ENCODE measurements at places on chromosomes 7 and 10.

GRCh38 chr10:11193001-11193551, 175.4 kb downstream of the CELF2 start:
- DNase-seq: no peak

GRCh38 chr7:115060095-115060870, 138.4 kb downstream of the MDFIC start:
- no peak for DNase-seq

DNA sequence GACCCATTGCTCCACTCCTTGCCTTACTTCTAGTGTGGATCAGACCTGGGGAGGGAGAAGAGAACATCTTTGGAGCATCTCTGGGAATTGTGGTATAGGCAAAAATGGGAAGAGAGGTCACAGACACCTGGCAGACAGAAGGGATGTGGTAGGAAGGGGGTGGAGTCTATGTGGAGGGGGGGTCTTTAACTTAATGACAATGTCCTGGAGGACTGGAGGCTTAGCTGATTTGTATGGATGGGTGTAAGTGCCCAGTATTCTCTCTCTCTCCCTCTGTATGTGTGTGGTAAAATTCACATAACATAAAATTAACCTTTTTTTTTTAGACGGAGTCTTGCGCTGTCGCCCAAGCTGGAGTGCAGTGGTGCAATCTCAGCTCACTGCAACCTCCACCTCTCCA, 3.1 kb upstream of the LDB1 start:
- no peak for DNase-seq

DNA sequence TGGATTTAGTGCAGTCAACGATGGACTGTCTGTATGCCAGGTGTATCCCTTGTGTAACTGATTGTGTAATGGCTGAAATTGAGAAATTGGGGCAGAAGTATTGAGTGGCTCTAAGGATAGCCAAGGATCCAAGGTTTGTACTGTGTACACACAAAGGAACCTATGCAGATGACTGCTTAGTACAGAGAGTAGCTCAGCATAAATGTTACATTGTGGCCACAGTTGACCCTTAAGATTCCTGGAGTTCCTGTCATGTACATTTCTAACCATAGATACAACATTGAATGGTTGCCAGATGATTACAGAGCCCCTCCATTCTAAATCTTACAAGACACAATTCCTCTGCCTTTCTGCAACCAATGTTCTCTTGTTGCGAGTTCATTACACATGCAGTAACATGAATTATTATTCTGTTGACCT, 25.3 kb downstream of the CCDC126 start:
- no peak for DNase-seq

DNA sequence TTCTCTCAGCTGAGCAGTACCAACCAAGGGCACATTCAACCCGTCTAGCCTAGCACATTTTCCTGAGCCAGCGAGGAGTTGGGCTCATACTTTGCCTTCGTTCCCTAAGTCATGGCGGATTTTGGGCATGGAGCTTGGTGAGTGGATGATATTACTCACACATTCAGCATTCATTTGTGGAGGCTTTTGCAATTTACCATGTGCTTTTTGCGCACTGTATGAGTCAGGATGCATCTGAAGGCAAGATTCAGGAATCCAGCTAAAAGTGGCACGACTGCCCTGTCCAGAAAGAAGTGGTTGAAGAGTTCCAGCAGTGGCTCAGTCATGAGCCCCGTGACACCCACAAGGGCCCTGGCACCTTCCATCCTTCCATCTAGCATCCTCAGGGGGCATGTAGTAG, 24.2 kb upstream of the MGMT start:
- no peak for DNase-seq

- no peak for DNase-seq
Measured at GRCh38 chr7:129244220-129244619, 19.4 kb downstream of the AHCYL2 start.

DNA sequence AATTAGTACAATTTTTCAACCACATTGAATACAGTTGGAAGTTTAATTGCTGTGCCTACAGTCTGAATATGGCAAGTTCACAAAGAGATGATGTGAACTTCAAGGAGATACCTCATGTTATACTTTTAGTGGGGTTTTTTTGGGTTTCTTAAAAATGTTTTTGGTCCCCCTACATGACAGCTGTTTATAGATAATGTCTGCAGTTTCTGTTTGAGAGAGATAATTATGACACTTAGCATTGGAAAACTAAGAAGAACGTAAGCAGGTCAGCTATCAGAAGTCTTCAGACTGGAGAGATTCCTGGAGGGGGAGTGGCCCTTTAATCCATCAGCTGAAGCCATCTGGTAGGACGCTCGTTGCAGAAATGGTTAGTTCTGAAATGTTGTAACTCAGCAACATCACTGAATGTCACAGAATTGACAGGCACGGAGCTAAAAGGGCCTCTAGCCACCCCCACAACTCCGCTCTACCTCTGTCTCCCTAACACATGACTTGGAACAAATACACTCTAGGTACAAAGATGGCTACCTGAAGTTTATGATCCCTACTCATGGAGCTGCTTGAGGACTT, 29.0 kb downstream of the TIMM23 start:
- DNase-seq: no peak

DNA sequence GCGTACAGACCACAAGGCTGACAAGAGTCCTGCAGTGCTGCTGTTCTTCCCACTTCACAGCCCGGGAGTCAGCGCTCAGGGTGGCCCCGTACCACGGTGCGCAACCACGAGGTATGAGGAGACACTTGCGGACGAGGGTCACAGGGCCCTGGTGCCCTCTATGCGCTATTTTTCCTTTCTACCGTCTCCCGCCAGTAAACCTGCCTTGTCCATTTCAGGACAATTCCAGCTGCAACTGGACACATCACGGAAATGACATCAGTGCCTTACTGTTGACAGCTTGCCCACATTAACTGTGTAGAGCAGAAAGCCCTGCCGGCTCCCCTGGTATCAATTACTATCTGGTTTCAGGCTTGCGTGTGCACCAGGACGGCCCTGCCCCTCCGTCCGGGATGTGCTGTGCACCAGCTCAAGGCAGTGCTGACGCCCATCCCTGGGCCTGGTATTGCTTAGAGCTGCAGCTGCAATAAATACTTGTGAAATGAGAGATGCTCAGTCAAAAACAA, 65.1 kb downstream of the ZRANB1 start:
- no peak for DNase-seq

GRCh38 chr7:24949884-24950283, 30.1 kb downstream of the OSBPL3 start:
- DNase-seq: no peak

GRCh38 chr7:28738412-28738811, 219.7 kb downstream of the TRIL start:
- DNase-seq: no peak

- DNase-seq: no peak
Measured at GRCh38 chr7:98205162-98205845, 5.9 kb upstream of the BHLHA15 start.

DNA sequence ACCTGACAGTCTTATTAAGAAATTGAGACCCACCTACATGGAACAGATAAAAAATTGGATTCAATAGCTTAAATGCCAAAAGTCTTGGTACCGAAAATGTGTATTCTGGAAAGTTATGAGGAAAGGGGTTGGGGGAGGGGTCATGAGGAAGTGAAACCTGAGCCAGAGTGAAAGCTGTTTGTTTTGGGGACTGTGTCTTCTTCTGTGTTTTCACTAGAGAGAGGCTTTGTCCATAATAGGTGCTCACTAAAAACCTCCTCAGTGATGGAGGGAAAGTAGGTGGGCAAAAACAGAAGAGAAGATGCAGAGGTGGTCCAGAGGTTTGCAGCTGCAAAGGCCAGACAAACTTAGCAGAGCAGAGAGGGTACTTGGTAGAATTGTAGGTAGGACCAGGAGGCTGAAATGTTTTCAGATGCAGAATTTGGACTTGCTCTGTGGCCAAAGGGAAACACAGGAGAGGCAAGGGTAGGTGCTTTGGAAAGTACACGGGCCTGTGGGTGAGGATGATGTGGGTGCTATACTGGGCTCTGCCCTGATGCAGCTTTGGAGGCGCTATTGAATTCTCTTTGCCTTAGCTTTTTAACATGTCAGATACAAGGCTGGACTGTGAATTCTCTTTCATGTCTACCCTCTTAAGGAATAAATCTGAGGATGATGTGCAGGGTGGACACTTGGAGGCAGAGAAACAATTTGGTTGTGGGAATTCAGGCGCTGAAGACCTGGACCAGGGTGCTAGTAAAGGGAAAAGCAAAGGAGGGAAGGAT, 254.6 kb downstream of the PTEN start:
- DNase-seq: no peak

DNA sequence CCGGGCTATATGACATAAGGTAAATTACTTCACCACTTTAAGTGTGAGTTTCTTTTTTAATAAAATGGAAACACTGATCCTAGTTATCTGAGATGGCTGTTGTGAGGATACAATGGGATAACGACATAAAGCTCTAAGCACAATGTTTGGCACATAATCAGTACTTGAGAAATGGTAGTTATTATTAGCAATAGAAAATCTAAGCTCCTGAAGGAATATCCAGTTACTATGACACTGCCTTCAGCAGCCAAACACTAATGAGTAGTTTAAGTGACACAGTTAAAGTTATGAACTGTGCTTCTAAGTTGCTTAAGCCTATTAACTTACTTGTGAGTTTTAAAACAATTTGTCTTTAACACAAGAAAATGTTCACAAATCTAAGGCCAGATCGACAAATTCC, 96.8 kb downstream of the ELAPOR2 start:
- DNase-seq: no peak

DNA sequence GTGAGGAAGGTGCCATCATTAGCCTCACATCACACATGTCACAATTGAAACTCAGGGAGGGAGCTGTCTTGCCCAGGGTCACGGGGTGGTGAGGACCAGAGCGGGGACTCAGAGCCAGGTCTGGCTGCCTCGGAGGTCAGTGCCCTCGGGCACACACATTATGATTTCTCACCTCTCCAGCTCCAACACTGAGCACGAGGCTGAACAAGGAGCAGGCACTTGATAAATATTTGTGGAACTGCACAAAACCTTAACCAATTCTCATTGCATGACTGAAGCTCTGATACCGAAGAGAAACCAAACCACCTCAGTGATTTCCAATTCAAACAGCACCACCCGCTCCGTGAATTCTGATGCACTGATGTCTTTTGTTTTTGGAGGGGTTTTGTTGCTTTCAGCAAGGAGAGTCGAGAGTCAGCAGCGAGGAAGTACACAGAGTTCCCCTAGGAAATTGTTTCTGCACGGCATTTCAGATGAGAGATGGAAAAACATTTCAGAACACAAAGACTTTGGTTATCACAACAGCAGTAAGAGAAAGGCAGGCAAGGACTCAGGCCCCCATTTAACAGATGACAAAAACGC, 55.3 kb upstream of the ZMIZ1 start:
- no peak for DNase-seq

GRCh38 chr7:45126920-45127319, 15.4 kb upstream of the TBRG4 start:
- DNase-seq: no peak

DNA sequence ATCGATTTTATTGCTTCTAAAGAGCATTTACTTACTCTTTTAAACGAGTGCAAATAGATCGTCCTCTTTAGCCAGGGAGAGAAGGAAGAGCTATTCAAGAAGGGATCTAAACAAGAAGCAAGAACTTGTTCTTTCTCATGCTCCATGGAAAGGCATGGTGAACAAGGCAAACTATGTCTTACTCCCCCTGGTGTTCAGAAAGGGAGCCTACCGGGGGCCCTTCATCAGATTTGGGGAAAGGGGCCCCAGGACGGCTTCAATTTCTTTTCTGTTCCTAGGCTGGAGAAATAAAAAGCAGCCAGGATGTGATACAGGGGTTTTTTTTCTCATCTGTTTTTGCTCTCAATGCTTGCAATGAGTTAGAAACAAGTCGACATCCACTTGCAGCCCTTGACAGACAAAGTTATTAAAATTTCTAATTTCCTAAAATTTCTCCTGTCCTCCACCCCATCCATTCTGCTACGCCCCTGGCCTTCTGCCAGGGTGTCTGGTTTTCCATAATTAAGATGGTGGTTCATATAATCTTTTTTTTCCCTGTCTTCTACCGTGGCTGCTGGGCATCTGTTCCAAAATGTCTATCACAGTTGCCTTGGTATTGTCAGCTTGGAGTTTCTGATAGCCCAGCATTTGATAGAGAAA, 214.4 kb downstream of the CREB5 start:
- no peak for DNase-seq

- DNase-seq: no peak
Measured at GRCh38 chr7:139720705-139721231, 57.0 kb downstream of the HIPK2 start.

DNA sequence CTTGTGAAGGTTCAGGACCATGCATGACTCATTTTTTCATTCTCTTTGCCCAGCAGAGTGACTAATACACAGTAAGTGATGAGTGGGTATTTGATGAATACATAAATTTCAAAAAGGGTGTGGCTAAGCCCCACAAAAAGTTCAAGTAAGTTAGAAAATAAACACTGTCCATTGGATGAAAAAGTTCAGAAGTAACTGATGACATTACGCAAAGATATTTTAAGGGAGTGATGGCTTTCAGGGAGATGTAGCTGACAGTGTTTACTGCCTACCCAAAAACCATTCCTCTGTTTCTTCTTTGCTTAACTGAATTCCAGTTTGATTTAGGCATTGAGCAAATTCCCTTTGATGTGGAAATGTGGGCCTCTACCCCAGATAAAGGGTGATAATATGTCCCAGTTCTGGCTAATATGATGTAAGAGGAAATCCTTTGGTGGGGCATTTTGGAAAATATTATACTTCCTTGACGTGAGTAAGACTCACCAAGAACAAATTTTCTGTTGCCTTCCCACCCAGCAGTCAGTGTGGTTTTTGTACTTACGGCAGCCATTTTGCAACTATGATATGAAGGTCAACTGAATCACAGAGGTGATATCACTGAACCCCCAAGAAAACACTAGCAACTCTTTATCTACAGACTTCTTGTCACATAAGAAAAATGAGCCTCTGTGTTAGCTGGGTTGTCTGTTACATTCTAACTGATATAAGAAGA, 29.0 kb upstream of the EBLN1 start:
- DNase-seq: no peak

DNA sequence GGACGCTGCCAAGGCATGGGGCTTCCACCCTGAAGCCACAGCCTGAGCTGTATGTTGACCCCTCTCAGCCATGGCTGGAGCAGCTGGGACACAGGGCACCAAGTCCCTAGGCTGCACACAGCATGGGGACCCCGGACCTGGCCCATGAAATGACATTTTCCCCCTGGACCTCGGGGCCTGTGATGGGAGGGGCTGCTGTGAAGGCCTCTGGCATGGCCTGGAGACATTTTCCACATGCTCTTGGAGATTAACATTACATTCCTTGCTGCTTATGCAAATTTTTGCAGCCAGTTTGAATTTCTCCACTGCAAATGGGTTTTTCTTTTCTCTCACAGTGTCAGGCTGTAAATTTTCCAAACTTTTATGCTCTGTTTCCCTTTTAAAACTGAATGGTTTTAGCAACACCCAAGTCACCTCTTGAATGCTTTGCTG, 463.6 kb downstream of the ZWINT start:
- no peak for DNase-seq

DNA sequence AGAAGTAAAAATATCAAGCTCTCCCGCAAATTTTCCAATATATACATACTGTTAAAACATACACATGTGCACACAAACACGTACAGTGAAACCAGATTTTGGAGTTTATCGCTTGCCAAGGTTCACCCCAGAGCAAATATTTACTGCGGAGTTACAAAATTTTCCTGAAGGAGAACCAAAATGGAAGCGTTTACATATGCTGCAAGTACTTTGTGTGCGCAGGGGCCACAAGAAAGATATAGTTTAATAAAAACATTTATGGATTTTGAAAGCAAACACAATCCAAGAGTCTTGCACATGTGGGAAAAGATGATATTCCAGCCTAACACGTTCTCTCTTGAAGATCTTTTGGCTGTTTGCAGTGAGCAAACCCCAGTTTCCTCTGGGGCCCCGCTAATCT, 301.3 kb upstream of the NFE2L3 start:
- no peak for DNase-seq

All from activated gamma-delta T cell (primary cell).